ENCODE measurements at places on chromosomes 3 and 15. TPM values are rescaled to one million over a fixed set of nuclear protein-coding genes. Genes with fewer than 3 reads are reported as not detected.

The SAMMSON gene
- total RNA-seq, result 0.17 TPM

The GNAT1 gene
- total RNA-seq, result not detected

The PRRT3 gene
- total RNA-seq, result 4.0 TPM

The PROS1 gene
- 102 TPM for total RNA-seq

The DPH6 gene
- 26.4 TPM for total RNA-seq

The CHRNA3 gene
- 4.5 TPM for total RNA-seq

The B3GALNT1 gene
- total RNA-seq, result 101 TPM

The NCBP2 gene
- total RNA-seq, result 67.1 TPM

The TEX55 gene
- total RNA-seq, result not detected

The EXD1 gene
- total RNA-seq, result not detected

The SLC2A2 gene
- total RNA-seq, result 0.28 TPM

The EPHB1 gene
- total RNA-seq, result 14.6 TPM

The SEMA3F gene
- 17.1 TPM for total RNA-seq

The WDR82 gene
- 123 TPM for total RNA-seq

The ITGB5 gene
- 32.8 TPM for total RNA-seq

The ATP13A5 gene
- 1.5 TPM for total RNA-seq

The TICRR gene
- 3.3 TPM for total RNA-seq

The RTP1 gene
- total RNA-seq, result 0.61 TPM

The UBAP1L gene
- 5.5 TPM for total RNA-seq

The SERPINI2 gene
- 5.7 TPM for total RNA-seq

The IL17RE gene
- total RNA-seq, result 1.1 TPM

The WDR72 gene
- total RNA-seq, result 0.17 TPM

The CHL1 gene
- total RNA-seq, result 110 TPM
